ENCODE measurements at places on chromosomes 5 and 9.

- no peak for DNase-seq
Observed at GRCh38 chr9:131864531-131864930, 124.7 kb upstream of the RAPGEF1 start.

DNA sequence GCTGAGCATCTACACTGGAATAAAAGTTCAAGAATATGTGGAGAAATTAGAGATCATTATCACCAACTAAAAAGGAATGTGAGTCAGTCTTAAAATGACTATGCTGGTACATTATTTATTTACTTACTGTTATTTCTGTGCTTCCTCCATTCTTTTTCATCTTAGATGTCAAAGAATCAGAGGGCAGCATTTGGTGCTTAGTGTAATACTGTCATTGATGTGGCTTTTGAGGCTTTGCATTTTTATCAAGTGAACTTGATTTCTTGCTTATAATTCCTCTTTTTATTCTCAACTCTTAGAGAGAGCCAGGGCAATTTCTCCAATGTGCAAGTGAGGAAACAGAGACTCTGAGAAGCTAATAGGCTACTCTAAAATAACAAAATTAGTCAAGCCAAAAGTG lies 163.7 kb upstream of the TRPC7 start:
- no peak for DNase-seq

DNA sequence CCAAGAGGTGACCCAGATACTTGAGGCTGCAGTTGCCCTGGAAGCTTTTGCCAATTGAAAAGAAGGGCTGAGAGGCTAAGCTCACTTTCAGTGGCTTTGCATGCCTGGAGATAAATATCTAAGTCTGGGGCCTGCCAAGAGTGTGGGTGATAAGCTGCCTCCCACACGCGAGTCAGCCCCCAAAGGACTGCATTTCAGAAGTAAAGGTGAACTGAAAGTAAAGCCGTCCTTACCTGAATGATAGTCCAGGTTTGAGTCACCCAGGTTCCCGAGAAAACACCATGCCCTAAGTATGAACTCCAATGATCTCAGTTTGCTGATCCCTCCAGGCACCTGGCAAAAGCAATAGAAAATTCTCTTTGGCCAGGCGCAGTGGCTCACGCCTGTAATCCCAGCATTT lies 22.5 kb upstream of the N4BP3 start:
- DNase-seq, result no peak

GRCh38 chr9:27528886-27529315 lies 713 bp downstream of the MOB3B start:
- no peak for DNase-seq

GRCh38 chr5:107365320-107366109 lies 305.2 kb downstream of the EFNA5 start:
- no peak for DNase-seq

DNA sequence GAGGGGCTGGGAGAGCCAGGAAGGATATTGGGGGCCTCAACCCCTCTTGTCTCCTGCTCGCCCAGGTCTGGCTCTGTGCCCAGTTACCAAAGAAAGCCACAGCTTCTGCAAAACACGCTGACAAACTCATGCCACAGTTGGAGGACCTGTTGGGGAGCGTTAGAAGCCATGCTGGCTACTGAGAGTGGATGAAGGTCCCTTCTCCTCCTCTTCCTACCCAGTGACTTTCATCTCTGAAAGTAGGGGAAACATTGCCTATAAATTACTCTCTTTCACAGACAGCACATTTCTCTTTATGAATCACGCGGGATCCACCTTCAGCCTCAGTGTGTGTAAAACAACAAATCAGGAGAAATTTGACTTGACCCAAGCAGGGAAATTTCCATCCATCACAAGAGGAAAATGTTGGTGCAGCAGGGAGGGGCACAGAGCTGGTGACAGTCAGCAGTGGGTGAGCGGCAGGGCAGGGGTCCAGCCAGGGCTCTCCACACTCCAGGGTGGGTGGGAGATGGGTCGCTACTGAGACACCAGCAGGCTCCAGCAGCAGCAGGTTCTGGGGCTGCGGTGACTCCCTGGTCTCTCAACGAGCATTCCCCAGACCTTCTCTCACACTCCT lies 181.9 kb downstream of the FGF18 start:
- DNase-seq, result no peak

DNA sequence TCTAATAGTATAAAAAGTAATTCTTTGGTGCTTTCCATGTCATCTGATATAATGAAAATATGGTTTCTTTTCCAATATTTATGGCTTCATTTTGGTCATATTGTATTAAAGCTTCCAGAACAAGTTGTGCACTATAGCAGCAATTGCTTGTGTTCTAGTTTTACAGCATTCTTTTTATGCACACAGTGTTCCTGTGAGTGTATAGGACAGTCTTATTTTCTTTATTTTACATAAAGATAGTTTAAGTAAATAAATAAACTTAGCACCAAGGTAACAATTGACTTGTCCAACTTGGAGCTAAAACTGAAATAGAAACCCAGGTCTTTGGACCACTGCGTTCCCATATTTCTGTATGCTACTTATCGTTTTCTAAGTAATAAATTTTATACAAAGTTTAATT lies 38.9 kb downstream of the ATG10 start:
- no peak for DNase-seq

DNA sequence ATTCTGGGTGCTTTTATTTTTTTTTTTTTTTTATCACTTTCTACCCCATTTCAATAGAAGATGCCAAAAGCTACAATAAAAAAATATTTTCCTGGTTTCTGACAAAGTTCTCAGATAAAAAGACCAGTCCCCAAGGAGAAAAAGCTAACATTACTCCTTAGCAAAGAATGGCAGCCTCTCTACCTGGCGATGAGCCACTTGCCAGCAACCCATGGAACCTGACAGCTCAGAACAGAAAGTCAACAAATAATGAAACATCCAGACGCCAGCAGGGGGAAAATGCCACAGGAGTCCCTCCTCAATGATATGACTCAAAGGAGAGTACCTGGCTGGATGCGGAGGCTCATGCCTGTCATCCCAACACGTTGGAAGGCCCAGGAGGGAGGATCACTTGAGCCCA lies 123.2 kb downstream of the MYO10 start:
- DNase-seq, result peak; percentile 51

DNA sequence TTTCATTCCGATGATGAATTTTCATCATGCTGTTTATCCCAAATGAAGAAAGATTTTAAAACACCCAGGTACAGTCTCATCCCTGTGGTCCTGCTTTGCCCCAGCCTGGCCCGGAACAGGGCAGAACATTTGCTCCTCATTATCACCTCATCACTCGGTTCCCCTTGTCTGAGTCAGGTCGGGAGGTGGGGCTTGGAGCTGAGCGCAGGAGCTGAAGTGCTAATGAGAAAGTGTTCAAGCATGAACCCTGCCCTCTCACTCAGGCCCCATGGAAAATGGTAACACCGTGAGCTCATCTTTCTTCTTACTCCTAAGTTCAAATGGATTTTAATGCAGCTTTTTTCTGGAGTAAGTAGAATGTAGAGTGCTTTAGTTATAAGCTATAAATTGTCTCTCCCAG lies 466.2 kb downstream of the KDM4C start:
- DNase-seq, result no peak

- peak; percentile 37 for DNase-seq
Observed at GRCh38 chr5:59065554-59065953, 482.7 kb downstream of the RAB3C start.

DNA sequence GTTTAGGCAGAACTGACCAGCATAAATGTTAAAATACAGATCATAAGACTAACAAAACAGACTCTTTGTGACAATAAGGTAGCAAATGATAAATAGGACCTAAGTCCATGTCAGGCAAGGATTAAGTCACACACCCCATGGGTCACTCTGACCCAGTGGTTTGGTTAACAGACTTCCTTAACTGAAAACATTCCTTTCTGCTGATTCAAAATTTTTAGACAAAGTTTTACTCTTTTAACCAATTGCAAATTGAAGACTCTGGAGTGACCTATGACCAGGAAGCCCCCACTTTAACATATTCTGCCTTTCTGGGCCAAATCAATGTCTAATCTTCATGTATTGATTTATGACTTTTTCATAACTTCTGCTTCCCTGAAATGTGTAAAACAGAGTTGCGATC lies 4.9 kb upstream of the NXNL2 start:
- peak; percentile 59 for DNase-seq

DNA sequence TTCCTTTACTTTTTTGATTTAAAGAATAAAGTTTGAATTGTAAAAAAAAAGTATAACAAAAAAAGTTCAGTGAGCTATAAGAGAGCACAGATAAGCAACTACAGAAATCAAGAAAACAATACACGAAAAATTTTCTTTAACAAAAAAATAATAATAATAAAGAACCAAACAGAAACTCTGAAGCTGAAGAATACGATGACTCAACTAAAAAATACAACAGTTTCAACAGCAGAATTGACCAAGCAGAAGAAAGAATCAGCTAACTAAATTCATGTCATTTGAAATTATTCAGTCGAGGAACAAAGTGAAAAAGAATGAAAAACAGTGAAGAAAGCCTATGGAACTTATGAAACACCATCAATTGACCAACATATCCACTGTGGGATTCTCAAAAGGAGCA lies 177.7 kb downstream of the NDUFS4 start:
- no peak for DNase-seq

Data from stromal cell of bone marrow (primary cell).